ENCODE measurements at places on chromosomes 13 and 19.

GRCh38 chr13:77055158-77055557 is 28.2 kb upstream of the FBXL3 start:
- no peak for DNase-seq

DNA sequence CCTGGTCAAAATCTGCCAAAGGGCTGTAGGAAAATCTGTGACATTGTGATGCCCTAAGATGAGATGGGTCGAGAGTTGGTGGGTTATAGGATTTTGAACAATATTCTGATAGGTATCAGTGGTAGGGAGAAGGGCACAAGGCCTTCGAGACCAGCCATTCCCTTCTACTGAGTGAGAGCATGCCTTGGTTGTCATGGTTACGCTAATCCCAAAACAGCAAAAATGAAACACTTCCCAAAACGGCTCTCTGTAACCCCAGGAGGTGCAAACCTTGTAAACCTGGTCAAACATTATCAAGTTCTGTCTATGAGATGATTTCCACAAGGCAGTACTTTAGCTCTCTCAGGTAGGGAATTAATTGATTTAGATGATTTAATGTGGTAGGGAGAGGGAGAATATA is 158.7 kb upstream of the RNF113B start:
- no peak for DNase-seq

GRCh38 chr19:11538232-11539036 is at the start of gene CNN1:
Gene CNN1 (plus strand): TSS chr19:11538851. CDS start chr19:11538928, 77 bp downstream.
- DNase-seq: no peak

GRCh38 chr13:40598569-40598968 is 67.9 kb downstream of the FOXO1 start:
- no peak for DNase-seq

GRCh38 chr13:82245860-82246259 is 1636.4 kb downstream of the SLITRK1 start:
- no peak for DNase-seq

DNA sequence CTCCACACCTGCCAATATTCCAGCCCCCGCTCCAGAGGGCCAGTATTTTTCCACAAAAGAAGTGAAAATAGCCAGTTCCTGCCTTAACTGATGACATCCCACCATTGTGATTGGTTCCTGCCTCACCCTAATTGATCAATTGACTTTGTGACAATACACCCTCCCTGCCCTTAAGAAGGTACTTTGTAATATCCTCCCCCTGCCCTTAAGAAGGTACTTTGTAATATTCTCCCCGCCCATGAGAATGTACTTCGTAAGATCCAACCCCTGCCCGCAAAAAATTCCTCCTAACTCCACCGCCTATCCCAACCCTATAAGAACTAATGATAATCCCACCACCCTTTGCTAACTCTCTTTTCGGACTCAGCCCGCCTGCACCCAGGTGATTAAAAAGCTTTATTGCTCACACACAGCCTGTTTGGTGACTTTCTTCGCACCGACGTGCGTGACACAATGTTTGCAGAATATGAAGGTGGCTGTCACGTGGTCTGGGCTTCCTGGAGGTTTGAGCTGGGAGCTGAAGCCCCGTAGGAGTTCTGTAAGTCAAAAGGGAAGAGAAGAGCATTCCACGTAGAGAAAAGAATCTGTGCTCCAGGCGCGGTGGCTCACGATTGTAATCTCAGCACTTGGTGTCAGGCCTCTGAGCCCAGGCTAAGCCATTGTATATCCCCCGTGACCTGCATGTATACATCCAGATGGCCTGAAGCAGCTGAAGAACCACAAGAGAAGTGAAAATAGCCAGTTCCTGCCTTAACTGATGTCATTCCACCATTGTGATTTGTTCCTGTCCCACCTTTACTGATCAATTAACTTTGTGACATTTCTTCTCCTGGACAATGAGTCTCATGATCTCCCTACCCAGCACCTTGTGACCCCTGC is 6.2 kb upstream of the FUT3 start:
- DNase-seq: no peak

GRCh38 chr13:79361299-79361698 is 44.8 kb downstream of the RBM26 start:
- DNase-seq: no peak

DNA sequence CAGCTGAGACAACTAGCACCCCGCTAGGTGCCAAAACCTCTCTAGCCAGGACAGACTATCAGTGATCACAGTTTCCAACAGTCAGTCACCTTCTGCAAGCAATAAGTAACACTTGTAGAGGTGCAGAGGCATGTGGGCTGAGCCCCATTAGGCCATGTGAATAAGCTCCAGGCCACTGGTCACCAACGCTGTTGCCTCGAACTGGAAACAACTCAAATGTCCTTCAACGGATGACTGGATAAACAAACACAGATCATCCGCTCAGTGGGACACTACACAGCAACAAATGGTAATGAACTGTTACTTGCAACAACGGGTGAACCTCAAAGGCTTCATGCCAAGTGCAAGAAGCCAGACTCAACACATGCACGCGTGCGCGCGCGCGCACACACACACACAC is 27.5 kb upstream of the TMEM160 start:
- no peak for DNase-seq

- no peak for DNase-seq
Observed at GRCh38 chr19:47839411-47839810, 17.7 kb downstream of the CRX start.

DNA sequence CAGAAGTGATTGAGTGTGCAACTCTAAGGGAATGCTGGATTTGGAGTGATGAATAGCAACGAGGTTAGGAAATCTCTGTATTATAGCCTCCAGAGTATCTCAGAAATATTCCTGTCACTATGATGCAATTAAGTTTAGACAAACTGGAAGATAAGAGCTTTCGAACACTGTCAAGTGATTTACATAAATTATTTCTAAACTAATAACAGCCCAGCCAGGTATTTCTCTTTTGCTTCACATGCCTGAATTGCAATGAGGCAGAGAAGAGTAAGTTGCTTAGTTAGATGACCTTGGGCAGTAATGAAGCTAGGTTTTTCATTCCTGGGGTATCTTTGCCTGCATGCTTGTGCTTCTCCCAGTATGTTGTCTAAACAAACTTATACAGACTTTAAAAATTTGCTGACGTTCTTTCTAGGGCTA is 134.5 kb downstream of the LMO7 start:
- no peak for DNase-seq

GRCh38 chr13:82749551-82749950 is 1132.7 kb downstream of the SLITRK1 start:
- DNase-seq: no peak

GRCh38 chr13:28641600-28641926 is 17.4 kb upstream of the POMP start:
- DNase-seq: no peak

GRCh38 chr13:44263751-44264620 is 109.6 kb upstream of the SERP2 start:
- DNase-seq: no peak

DNA sequence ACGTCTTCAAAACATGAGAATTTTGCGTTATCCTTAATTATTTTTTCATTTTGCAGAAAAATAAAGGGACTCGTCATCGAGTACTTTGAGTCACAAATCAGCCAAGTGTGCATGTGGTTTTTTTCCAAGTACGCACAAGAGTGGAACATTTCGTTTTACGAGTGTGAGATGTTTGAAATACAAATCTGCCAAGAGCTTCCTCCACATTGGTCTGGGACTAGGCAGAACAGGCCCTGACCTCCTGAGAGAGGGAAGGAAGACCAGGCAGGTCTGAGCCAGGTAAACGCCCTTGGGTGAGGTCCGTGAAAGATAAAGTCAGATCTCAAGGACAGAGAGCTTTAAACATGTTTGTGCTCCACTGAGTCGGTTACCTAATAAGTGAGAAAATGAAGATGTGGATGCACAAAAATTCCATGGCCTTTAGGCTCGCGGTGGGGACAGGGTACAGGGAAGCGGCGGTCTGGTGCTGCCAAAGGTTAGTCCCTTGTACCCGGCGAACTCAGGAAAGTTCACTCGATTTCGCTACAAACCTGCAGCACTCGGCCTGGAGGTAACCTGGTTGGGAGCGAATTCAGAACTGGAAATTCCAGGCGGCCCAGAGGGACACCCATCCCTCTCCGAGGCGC is 473 bp upstream of the ITM2B start:
- DNase-seq: no peak

GRCh38 chr13:80712026-80712425 is 371.1 kb upstream of the SPRY2 start:
- DNase-seq: no peak

GRCh38 chr19:48624791-48625723 is 5.8 kb downstream of the SPHK2 start:
- DNase-seq: no peak

DNA sequence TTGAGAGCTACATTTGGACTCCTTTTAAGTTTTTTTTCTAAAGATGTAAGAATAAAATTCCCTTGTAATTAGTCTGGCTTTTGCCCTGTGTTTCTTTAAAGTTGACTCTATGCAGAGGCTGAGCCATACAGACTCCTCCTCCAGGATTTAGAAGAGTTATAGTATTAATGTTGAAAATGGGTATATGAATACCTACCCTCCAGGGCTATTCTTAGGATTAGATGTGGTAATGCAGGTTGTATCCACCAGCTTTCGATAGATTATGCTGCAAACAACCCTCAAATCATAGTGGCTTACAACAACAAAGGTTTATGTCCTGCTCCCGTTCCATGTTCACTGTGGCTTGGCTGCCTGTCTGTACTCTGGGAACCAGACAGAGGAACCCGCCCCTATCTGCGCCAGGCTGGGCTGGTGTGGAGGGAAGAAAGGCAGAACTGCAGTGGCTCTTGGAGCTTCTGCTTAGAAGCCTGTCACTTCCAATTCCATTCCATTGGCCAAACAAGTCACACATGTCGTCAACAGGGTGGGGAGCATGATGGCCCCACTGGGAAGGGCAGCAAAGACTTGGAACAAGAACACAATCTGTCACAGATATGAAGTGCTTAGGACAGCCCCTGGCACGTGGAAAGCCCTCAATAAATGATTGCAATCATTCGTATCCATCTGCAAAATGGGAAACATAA is 290.8 kb downstream of the FOXO1 start:
- no peak for DNase-seq

DNA sequence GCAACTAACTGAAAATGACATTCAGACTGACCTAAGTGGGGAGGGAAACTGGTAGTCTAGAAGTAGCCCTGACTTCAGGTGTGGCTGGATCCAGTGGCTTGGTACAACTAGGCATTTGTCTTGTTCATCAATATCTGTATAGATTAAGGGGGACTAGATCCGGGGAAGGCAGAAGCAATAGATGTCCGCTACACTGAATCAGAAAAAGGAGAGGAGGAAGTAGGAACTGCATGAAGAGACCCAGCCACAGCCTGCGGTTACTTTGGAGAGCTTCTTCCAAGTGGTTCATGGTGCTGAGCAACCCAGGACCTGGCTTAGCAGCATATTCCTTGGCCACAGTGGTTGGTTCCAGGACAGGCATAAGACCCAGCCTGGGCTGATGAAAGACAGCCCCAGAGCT is 9.9 kb upstream of the PRODH2 start:
- DNase-seq: no peak
